ENCODE measurements at places on chromosomes 7 and 10.

GRCh38 chr10:109892931-109893330 is 30.4 kb downstream of the XPNPEP1 start:
- H3K27ac ChIP-seq, result peak overlapping the region; percentile 84
- H3K36me3 ChIP-seq, result peaks cover 17% of the 10 kb centered on the region
- no peak overlapping the region for H3K4me3 ChIP-seq
- H3K27me3 ChIP-seq, result no peaks in the 10 kb centered on the region
- DNase-seq, result no peak
- peaks cover 86% of the 10 kb centered on the region for H3K4me1 ChIP-seq

DNA sequence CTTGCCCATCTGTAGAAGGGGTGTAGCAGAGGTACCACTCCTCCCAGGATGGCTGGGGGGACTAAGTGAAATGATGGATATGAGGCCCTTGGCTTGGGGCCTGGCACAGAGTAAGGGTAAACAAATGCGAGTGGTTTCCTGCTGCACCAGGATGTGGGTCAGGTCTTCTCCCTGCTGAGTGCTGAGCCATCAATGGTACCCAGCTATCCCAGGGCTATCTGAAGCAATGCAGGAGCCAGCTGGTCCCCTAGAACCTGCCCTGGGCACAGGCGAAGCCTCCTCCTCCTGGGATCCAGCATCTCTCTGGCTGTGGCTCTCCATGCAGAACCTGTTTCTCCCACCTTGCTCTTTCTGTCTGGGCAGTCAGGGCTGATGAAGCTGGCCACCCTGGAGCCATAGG is 20.9 kb upstream of the GOLGA7B start:
- no peak overlapping the region for H3K4me3 ChIP-seq
- no peak for DNase-seq
- no peaks in the 10 kb centered on the region for H3K4me1 ChIP-seq
- peaks cover 56% of the 10 kb centered on the region for H3K27me3 ChIP-seq
- no peak overlapping the region for H3K27ac ChIP-seq

GRCh38 chr7:66970310-66970709 is 25.1 kb downstream of the SBDS start:
- no peak overlapping the region for H3K27ac ChIP-seq
- no peak overlapping the region for H3K4me3 ChIP-seq
- no peaks in the 10 kb centered on the region for H3K36me3 ChIP-seq

GRCh38 chr7:105920766-105921165 is 42.3 kb upstream of the CDHR3 start:
- no peaks in the 10 kb centered on the region for H3K27me3 ChIP-seq
- no peaks in the 10 kb centered on the region for H3K4me1 ChIP-seq
- peaks cover 10% of the 10 kb centered on the region for H3K36me3 ChIP-seq
- no peak overlapping the region for H3K27ac ChIP-seq

DNA sequence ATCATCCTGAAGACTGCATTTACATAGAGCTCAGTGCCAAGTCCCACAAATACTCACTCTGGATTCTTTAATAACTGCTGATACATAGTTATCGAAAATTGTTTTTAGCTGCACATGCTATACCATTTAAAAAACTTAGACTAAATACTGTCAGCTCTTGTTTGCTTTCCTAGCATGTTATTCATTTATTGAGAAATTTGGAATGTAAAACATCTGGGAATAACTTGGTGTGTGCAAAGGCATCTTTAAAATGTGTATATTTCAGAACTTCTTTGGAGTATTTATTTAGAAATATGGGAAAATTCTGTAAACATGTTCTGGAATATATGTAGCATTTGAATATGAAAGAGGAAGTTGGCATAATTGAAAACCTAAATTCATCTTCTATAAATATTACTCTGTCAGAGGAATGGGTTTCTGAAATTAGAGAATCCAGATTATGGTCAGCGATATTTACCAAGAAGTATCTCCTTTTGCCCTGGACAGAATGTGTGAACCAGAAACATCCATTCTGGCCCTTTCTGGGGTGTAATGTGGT is 119.7 kb downstream of the ARID5B start:
- peak overlapping the region; percentile 76 for H3K27ac ChIP-seq
- H3K4me3 ChIP-seq, result no peak overlapping the region
- no peak for DNase-seq
- H3K36me3 ChIP-seq, result no peaks in the 10 kb centered on the region

DNA sequence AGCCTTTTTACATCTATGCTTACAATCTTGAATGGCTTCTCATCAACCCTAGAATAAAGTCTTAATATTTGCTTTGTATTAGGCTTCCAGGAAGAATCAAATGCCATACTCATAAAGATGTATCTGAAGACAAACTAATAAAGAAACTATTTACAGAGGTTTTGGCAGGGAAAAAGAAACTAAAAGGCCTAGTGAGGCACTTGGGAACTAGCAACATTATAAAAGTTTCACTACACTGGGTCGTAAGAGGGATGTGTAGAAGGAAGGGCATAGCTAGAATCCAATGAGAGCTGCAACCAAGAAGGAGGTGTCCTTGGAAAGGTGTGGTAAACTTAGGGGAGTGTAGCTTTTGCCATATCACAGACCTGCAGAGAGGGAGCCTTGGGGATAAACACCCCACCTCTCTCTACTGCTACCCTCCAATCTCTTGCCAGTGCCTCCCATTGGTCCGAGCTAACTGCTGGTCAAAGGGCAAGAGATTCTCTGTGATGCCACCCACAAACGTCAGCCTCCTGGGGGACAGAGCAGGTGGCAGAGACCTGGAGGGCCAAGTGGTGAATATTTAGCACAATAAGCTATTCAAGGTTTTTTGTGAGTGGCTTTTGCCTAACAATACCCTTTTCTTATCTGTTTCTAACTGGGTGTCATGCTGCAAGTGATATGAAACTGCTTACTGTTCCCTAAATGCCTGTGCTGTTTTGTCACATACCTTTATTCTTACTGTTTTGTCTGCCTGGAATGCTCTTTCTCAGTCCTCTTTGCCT is 60.7 kb downstream of the CPED1 start:
- no peaks in the 10 kb centered on the region for H3K27me3 ChIP-seq
- no peak overlapping the region for H3K4me3 ChIP-seq
- peaks cover 32% of the 10 kb centered on the region for H3K36me3 ChIP-seq
- peaks cover 29% of the 10 kb centered on the region for H3K4me1 ChIP-seq
- no peak for DNase-seq
- H3K27ac ChIP-seq, result no peak overlapping the region

DNA sequence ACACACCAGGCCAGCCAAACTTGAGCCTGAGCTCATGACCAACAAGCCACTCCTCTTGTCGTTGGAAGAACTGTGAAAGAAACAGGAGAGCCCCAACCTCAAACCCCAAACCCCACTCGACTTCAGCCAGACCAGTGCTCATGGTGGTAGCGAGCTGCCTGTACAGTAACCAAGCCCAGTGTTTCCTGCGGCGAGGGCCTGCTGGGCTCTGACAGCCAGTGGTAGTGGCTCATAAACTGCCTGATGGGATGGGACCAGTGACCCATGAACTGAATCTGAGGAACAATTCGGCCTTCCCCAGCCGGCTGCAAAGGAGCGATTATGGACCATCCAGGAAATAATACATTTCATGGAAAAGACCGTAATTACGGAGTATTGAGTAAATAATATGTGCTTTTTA is 191.9 kb downstream of the RPS24 start:
- H3K36me3 ChIP-seq, result no peaks in the 10 kb centered on the region
- H3K4me3 ChIP-seq, result no peak overlapping the region
- DNase-seq, result no peak
- H3K27ac ChIP-seq, result no peak overlapping the region

DNA sequence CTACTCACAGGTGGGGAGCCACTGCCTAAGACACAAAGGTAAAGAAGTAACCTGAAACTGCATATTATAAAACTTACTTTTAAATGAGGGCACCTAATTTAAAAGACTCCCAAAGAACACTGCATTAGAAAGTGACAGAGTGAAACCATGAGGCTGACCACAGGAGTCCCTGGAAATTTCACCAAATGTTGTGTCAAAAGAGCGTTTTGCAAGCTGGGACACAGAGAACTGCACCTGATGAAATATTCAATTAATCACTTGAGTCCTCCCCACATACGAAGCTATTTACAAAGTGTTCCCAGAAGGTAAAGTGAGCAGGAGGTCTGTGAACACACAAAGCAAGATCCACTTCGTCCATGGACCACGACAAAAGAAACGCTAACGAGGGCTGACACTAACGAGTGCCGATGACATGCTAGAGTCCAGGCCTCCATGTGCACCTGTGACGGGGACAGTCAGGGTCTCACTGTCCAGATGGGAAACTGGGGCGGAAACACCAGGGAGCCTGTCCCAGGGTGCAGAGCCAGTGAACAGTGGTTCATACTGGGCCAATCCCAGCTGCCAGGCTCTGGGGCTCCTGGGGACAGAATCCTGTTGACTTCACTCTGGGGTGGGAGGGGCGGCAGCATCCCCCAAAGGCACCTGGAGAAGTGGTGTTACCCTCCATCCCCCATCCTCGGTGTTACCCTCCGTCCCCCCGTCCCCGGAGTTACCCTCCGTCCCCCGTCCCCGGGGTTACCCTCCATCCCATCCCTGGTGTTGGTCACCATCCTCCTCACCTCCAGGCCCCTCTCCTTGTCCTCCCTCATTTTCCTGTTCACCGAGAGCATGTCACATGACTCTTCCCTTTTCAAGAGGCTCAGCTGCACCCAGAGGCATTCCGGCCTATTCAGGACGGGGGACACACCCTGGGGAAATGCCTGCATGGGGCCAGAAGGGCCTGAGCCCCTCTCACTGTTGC is 63.4 kb downstream of the DIP2C start:
- peaks cover 72% of the 10 kb centered on the region for H3K4me1 ChIP-seq
- no peaks in the 10 kb centered on the region for H3K36me3 ChIP-seq
- no peak for DNase-seq
- peak overlapping the region; percentile 52 for H3K4me3 ChIP-seq

- DNase-seq, result no peak
- H3K27ac ChIP-seq, result no peak overlapping the region
- no peaks in the 10 kb centered on the region for H3K36me3 ChIP-seq
- no peak overlapping the region for H3K4me3 ChIP-seq
- H3K4me1 ChIP-seq, result peaks cover 16% of the 10 kb centered on the region
These were observed 72.5 kb downstream of the FAM13C start for GRCh38 chr10:59289853-59290252.

DNA sequence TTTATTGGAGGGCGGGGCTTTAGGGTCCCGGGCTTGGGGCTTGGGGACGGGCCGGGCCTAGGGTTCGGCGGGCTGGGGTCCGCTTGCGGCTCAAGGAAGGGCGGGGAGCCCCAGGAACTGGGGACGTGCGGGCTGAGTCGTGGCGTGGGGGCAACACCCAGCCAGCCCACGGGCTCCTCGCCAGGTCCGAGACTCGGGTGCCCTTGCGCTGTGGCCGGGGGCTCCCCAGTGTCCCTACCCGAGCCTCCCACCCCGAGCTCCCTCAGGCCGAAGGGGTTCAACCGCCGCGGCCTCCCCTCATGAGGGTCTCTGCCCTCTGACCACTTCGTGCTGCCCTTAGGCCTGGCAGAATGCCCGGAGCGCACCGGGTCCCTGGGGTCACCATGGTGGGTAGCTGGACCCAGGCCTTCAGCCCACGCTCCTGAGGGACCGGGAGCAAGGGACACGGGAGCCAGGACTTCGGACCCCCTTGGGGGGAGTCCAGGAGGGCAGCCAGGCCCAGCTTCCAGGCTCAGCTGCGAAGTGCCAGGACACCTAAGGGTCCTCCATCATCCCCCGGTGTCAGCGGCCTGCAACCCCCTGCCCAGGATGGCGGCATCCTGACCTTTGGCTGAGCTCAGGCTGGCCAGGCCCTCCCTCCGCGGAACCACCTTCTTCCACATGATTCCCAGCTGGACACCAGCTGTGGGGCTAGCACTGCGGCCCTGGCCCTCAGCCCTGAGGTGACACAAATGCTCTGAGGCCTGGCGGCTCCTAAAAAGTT is 524 bp upstream of the FUOM start:
- peak overlapping the region; percentile 76 for H3K27ac ChIP-seq
- peaks cover 31% of the 10 kb centered on the region for H3K4me1 ChIP-seq
- peak; percentile 55 for DNase-seq

GRCh38 chr10:83469728-83470331 is 669.5 kb upstream of the GHITM start:
- DNase-seq, result no peak
- no peak overlapping the region for H3K4me3 ChIP-seq
- no peak overlapping the region for H3K27ac ChIP-seq
- H3K27me3 ChIP-seq, result no peaks in the 10 kb centered on the region
- no peaks in the 10 kb centered on the region for H3K36me3 ChIP-seq

DNA sequence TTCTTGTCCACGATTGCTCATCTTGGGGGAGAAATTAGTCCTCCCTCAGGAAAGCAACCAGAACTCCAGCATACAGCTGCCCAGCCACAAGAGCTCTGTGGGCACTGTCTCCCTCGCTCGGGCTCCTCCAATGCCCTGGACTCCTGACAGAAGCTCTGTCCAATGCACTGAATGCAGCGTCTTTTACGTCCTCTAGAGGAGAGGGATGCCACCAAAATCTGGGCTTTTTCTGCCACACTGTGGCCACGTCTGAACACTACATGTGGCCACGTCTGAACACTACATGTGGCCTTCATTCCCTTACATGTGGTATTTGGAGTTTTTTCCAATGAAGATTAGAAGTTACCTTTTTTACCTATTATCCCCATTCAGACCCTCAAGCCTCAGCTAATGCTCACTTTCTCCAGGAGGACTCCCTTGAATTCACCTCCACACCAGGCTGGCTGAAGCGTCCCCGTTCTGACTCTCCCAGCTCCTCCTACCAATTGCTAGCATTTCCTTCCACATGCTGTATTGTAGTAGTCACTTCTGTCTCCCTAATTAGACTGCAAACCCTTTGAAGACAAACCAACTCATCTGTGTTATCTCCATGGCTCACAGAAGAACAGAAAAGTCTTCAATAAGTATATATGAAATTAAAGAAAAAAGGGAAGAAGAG is 134.3 kb upstream of the PDE1C start:
- H3K36me3 ChIP-seq, result no peaks in the 10 kb centered on the region
- H3K4me1 ChIP-seq, result peaks cover 9% of the 10 kb centered on the region
- H3K27ac ChIP-seq, result no peak overlapping the region
- DNase-seq, result peak; percentile 69
- H3K27me3 ChIP-seq, result peaks cover 10% of the 10 kb centered on the region

GRCh38 chr7:22810843-22811242 is 11.8 kb downstream of the TOMM7 start:
- H3K4me1 ChIP-seq, result peaks cover 34% of the 10 kb centered on the region
- peaks cover 35% of the 10 kb centered on the region for H3K36me3 ChIP-seq
- H3K27me3 ChIP-seq, result no peaks in the 10 kb centered on the region
- no peak for DNase-seq
- no peak overlapping the region for H3K4me3 ChIP-seq
- H3K27ac ChIP-seq, result peak overlapping the region; percentile 60

GRCh38 chr7:1727812-1728570 is 57.9 kb downstream of the ELFN1 start:
- H3K36me3 ChIP-seq, result peaks cover 16% of the 10 kb centered on the region
- DNase-seq, result no peak
- no peak overlapping the region for H3K27ac ChIP-seq
- H3K4me1 ChIP-seq, result peaks cover 29% of the 10 kb centered on the region
- H3K27me3 ChIP-seq, result peaks cover 6% of the 10 kb centered on the region
- H3K4me3 ChIP-seq, result no peak overlapping the region
